GM12891 (cell line): ENCODE measurements at places on chromosomes 4 and X.

GRCh38 chr4:127194281-127194680, 438.5 kb upstream of the INTU start:
- no peak for DNase-seq

DNA sequence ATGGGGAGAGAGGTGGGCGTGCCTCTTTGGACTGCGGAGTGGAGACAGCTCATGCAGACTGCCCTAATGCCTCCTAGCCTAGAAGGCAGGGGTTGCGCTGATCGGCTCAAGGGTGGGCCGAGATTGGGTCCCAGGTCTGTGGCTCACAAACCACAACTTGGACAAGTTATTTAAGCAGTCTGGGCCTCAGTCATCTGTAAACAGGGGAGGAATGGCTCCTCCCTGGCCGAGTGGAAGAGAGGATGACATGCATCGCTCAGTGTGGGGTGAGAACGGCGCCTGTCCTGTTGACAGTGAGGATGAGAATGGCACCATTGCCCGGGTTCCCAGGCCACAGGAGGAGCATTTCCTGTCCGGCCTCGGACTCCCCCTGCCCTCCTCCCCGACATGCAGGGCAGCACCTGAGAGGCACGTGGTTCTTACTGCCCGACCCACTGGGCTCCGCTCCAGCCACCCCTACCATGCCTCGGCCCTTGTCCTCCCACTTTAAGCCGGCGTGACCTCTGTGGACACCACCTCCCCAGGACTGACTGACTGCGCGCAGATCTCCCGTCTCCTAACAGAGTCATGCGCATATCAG, 40.3 kb upstream of the GRPEL1 start:
- no peak for DNase-seq

- DNase-seq = no peak
These were observed 3.4 kb upstream of the PRICKLE3 start for GRCh38 chrX:49189606-49190005.

GRCh38 chrX:49921109-49921508, 1.3 kb upstream of the CLCN5 start:
- DNase-seq = no peak

DNA sequence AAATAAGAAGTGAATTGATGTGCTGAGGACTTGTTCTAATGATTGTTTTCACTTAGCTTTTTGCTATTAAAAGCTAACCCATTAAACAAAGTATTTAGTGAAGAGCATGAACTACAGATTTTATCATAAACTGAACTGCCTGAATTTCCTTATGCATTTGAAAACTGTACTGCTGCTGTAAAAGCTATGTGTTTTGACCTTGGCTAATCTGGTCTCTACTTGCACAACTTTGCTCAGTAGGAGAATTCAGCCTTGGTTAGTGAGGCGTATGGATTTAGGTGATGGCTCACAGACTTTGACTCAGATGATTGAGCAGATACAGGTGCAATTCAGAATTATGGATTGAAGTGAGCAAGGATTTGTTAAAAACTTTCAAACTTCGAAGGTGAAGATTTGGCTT, 38.7 kb upstream of the FAT1 start:
- no peak for DNase-seq

GRCh38 chr4:3226467-3226866, 22.5 kb upstream of the MSANTD1 start:
- DNase-seq = no peak

DNA sequence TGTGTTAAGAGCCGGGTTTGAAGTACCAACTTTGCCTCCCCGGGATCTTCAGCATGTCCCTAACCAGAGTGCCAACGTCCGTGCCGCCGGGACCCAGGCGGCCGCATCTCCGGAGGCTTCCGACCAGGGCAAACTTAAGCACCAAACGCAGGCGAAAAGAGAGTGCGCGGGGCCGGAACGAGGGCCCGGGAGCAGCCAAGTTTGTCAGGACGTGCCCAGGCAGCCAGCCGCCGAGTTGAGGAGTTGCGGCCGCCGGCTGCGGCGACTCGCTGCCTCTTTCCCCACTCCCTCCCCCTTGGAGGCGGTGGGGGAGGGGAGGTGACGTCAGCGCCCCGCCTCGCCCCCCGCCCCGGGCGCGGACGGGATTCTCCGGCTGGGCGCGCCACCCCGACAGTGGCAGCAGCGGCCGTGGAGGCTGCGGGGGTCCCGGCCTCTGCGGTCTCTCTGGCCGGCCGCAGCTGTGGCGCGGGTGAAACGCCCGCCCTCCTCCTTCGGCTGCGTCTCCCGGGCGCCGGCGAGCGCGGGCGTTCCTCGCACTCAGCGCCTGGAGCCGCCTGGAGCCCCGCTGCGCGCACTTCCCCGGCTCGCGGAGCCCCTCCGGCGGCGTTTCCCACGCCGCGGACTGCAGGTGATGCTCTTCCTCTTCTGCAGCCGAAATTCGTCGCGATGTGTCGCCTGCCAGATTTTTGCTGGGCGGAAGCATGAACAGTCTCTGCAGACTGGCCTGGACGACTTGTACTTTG, 2.9 kb upstream of the FAT1 start:
- DNase-seq = no peak

- DNase-seq = no peak
These were observed 49.6 kb downstream of the LNX1 start for GRCh38 chr4:53541577-53542206.

- no peak for DNase-seq
These were observed 1267.3 kb downstream of the PCDH19 start for GRCh38 chrX:99142745-99143144.
